ENCODE measurements at places on chromosomes 3 and 15.
A peak's percentile ranks its signal among the peaks of the same experiment; 100 is the strongest.

DNA sequence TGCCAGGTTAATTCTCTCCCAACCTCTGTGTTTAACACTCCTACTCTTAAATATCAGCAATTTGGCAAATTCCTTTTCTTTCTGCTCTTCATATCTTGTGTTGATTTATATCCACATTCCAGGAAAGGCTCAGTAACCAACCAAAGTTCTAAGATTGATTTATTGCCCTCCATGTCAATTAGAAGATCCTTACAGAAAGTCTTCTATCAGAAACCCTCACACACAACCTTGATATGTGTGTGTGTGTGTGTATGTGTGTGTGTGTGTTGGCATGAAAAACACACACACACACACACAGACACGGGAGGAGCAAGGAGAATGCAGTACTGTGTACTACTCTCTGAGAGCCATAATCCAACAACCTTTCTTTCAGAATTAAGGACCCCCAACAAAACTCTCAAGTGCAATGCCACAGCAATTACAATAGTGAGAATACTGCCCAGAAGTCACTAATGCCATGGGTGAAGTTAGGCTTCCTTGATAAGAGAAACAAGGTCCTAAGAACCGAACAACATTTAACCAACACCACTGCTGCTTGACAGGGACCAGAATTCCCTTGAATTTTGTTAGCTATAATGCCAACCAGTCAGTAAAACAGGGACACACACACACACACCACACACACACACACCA is 1.1 kb downstream of the LSAMP start:
- DNase-seq, result no peak

- no peak for DNase-seq
These were observed 9.8 kb downstream of the SLC38A3 start for GRCh38 chr3:50214824-50215223.

GRCh38 chr3:73535137-73535536 is 89.6 kb downstream of the PDZRN3 start:
- no peak for DNase-seq

DNA sequence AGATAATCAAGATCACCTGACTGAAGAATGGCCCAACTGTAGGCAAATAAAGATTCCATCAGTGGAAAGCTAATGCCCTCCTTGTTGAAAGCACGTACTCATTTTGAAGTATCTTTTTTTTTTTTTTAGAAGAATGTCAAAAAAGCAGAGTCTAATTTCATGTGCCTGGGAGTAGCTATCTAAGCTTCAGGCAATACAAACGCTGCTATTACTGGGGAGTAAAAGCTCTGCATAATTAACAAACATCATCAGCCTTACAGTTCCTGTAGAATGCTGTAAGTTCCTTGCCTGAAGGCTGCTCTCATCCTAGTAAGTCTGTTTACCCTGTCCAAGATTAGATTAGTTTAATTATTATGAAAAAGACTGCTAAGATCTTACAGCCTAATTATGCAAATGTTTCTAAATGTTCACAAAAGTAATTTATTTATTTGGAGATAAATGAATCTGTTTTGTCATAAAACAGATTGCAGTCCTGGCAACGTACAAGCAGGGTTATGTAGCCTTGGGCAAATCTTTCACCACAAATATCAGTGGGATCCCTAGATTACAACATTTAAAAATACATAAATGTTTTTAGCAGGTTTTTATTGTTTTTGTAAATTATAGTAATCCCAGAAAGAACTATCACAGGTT is 451.3 kb upstream of the AGTR1 start:
- DNase-seq, result no peak

GRCh38 chr3:38325256-38325655 is 21.3 kb upstream of the XYLB start:
- no peak for DNase-seq

GRCh38 chr3:12946251-12946648 is 104.9 kb upstream of the RPL32 start:
- no peak for DNase-seq

GRCh38 chr3:155227141-155227540 is 66.3 kb downstream of the STRIT1 start:
- no peak for DNase-seq

DNA sequence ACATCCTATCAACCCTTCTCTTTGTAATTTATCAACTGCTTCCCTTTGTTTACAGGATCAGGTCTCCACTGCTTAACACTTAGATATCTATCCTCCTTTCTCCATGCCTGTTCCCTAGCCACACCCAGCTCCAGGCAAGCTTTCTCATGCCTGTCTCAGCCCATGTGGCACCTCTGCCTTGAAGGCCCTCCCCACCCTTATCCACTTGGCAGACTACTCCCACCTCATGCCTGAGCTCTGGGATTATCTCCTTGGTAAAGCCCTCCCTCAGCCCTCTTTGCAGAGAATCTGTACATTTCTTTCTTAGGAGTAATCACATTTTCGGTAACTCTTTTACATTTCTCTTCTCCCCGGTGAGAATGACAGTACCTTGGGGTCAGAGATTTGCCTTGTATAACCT is 96.0 kb downstream of the ATP1B3 start:
- DNase-seq, result no peak

- no peak for DNase-seq
These were observed 4.7 kb upstream of the COPB2 start for GRCh38 chr3:139394116-139394515.

DNA sequence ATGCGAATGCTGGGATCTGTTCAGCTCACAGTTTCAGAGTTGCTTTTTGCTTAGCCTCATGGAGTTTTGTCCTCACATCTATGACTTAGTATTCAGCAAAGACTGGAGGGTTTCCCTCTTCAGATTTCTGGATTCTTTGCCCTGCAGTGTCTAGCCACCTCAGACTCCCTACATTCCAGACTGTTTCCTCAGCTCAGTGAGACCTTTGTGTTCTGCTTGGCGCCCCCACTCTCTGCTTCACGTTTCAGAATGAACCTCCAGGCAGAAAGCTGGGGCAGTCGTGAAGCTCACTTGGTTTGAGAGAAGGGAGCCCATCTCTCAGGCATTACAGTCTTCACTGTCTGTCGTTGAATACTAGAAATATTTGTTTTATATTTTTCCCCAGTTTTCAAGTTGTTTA is 118.1 kb downstream of the CACNA1D start:
- no peak for DNase-seq

DNA sequence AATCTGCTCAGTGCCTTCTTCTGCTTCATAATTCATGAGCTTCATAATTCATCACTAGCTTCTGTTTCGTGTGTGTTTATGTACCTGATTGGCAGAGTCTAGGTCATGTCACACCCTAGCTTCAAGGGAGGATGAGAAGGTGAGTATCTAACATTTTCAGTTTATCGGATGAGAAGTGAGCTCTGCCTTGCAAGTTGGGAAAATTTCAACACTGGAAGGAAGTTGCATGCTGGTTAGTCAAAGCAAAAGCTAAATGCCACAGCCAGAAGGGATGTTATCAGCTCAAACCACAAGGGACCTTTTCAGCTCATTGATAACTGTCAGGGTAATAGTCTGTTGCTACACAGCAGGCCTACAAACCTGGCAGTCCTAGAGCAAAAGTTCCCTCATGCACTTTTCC is 7.3 kb upstream of the TNFSF10 start:
- no peak for DNase-seq

DNA sequence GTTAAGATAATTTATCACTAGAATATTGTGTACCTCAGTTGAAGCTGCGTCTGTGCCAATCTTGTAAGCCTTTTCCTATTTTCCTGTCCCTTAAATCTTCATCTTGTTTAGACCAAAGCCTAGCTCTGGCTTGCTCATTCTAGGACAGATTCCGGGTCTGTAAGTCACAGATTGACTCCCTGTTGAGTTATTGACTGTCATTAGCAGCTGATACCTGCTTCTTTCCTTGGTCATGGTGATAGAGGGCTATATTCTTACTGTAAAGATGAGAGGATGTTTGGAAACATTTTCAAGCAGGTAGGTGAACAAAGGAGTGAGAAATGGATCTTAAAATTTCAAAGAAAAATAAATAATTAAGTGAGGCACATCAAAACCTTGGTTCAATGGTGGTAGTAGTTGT is 200.2 kb downstream of the KCNH8 start:
- no peak for DNase-seq

- DNase-seq, result no peak
These were observed 4.5 kb downstream of the RAF1 start for GRCh38 chr3:12659316-12660015.

- DNase-seq, result peak; percentile 94
These were observed 53.6 kb downstream of the VGLL3 start for GRCh38 chr3:86937306-86937791.

DNA sequence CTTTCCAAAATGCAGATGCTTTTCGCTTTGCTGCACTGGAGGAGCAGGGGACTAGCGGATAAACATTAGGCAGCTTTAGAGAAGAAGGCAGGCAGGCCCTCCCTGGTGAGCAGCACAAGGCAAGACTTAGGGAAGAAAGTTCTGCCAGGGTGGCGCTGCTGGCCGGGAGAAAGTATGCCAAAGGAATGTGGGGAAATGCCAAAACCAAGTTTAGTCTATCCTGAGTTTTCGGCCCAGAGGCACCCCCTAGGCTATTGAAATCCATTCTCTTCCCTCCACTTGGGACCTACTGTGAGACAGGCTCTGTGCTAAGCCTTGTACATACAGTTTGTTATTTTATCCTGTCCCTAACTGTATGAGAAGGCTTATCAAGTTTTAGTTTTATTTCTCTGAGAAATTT is 9.2 kb downstream of the SHC4 start:
- DNase-seq, result no peak

GRCh38 chr3:132720228-132720627 is 2.0 kb downstream of the NPHP3 start:
- DNase-seq, result no peak

DNA sequence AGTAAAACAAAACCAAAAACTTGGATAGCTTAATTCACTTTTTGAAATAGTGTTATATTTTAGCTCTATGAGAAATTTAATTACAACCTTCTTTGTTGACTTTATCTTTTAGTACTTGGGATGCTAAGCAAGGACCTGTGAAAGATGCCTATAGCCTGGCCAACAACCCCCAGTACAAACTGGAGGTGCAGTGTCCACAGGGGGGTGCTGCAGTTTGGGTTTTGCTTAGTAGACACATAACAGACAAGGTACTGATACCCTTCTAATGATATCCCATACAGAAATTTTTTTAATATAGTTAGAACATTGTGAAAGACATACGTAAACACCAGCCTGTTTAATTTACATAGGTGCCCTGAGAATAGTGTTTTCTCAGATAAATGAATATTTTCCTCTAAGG is 35.3 kb downstream of the CAPN7 start:
- DNase-seq, result no peak

DNA sequence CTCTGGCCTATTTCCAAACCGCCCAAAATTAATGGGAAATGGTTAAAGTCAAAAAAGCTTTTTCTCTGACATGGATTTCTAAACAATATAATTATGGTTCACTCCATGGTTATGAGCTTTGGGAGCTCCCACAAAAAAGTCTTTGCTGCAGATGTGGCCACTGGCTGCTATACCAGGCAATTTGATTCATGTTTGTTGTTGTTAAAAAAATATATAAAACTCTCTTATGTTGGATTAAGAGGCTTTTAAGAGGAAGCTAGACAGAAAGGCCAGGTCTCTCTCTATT is 258.6 kb downstream of the TIGIT start:
- DNase-seq, result peak; percentile 11

DNA sequence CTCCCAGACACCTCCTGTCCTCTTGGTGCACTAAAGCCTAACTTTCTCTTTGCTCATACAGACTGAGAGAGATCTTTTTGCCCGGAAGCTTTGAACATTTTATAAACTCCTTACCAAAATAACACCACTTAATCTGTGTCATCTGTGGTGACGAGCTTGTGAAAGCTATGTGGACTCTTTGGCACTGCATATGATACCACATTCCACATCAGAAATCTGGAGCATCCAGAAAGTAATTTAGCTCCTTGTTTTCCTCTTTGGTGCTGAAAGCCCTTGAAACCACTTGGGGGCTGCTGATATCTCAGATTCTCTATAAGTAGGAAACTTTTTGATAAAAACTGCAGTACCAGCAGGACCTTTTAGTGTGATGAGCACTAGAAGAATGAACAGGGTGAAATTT is 128.3 kb downstream of the ALCAM start:
- no peak for DNase-seq

- peak; percentile 84 for DNase-seq
These were observed 133.3 kb downstream of the MYLK start for GRCh38 chr3:123750659-123751420.

GRCh38 chr3:190094160-190094718 is 26.5 kb downstream of the P3H2 start:
- no peak for DNase-seq

GRCh38 chr3:179895330-179895729 is 141.4 kb downstream of the PEX5L start:
- DNase-seq, result no peak

- DNase-seq, result no peak
These were observed 17.9 kb downstream of the TMEM43 start for GRCh38 chr3:14142567-14143270.

DNA sequence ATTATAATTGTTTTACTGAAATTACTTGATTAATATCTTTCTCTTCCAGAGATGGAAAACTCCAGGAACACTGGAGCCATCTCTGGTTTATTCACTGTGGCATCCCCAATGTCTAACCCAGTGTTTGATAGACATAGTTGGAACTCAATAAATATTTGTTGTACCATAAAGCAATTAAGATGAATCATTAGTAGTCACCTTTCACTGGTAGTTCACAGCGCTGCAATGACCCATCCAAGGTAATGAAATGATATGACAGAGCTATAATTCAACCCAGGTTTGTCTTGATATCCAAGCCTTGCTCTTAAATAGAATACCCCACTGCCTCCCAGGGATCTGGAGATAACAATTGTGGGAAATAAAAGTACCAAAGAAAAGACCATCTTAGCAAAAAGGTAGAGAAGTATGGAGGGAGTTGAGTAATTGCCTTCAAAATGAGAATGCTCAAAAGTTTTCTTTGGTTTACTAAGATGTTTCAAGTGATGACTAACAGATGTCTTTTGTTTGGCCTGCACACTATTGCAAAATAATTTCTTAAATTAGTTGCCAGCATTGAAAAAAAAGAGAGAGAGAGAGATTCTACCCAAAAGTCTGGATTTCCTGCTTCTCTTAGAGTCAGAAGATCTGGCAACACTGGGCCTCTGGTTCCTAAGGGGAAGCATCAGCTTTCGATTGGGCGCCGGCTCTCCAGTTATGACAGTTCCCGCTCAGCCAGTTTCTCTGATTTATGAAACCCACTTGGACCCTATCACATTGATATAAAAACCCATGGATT is 348.5 kb downstream of the ERC2 start:
- peak; percentile 71 for DNase-seq

DNA sequence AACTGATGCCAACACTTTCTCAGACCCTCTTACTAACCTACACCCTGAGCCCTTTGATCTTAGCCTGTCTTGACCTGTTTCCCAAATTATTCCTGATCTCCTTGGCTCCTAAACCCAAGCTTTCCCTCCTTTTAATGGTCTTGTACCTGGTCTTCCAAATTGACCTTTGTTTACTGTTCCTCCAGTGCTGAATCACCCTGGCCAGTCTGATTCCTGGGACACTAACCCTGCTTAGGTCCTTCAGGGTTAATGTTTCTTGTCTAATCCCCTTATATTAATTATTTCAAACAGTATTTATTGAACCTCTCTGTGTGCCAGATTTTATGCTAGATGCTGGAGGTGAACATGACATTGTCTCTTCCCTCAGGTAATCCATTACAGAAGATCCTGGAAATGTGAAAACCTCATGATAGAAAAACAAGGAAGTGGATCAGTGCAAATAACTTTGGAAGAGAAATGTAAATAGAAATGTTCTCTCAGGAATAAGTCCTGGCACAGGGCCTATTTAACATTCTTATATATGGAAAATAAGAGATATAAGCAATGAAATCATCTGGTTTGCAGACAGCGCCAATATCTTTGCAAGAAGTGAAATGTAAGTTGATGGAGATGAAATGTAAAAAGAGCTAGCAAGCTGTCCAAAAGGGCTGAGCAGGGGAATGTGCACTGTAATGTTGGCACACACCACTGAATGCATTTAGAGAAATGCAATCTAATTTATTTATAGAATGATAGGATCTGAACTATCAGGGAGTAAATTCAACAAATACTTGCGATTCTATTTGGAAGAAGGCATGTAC is 20.7 kb downstream of the HGD start:
- no peak for DNase-seq

Data from AG09309 (cell line).